NCI-H345 (cell line): ENCODE measurements at places on chromosomes 12 and 14.

DNA sequence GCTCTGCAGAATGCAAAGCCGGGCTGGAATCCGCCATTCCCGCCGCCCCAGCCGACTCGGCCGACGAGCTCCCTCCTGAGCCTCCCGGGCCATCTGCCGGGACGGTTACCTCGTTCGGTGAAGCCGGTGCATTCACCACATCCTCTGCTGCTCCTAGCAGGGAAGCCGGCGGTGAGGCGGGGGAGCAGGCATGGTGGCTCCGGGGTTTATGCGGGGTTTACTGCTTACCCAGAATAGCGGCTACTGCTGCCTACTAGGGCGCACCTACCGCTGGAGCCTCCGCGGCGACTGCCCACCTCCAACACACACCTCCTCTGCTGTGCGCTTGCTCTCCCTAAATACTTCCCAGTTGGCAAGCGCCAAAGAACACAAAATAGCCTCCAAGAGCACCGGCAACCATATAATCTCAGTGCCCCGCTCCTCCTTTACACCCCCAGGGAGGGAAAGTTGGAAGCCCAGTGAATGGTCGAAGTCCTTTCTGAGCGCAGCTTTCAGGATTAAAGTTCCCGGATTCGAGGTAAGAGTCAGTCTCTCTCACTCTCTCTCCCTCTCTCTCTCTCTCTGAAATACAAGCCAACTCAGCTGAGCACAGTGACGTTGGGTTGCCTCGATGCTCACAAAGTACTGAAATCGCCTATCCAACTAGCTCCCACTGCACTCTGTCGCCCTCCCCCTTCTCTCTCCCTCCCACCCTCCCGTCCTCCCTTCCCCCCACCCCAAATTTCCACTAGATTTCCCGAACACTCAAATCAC lies at the start of gene TBX5:
Gene TBX5, minus strand, starts transcription at position 626 of the 753 bp plus-strand sequence. CDS start 2,246 bp downstream, outside the sequence.
- peak; percentile 26 for DNase-seq

DNA sequence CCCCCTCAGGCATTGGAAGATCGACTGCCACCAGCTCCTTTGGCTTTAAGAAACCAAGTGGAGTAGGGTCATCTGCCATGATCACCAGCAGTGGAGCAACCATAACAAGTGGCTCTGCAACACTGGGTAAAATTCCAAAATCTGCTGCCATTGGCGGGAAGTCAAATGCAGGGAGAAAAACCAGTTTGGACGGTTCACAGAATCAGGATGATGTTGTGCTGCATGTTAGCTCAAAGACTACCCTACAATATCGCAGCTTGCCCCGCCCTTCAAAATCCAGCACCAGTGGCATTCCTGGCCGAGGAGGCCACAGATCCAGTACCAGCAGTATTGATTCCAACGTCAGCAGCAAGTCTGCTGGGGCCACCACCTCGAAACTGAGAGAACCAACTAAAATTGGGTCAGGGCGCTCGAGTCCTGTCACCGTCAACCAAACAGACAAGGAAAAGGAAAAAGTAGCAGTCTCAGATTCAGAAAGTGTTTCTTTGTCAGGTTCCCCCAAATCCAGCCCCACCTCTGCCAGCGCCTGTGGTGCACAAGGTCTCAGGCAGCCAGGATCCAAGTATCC lies 288.7 kb downstream of the NAV3 start:
- DNase-seq: no peak

DNA sequence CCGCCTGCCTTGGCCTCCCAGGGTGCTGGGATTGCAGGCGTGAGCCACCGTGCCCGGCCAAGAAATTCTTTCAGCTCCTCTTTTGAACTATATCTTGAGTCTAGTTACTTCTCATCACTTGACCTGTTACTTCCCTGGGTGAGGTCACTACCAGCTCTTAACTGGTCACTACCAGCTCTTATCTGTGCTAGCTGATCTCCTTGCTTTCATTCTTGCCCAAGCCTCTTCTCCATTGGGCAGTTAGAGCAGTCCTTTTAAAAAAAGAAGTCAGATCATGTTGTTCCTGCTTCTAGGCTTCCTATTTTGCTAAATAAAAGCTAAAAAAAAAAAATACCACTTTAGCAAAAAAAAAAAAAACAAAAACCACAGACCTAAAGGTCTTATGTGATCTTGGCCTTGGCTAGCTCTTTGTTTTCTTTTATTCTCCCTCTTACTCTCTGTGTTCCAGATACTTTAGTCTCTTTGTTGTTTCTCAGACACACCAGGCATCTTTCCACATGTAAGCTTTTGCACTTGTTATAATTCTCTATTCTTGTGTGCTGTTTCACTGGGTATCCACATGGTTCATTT lies 63.5 kb downstream of the RAD51B start:
- no peak for DNase-seq

GRCh38 chr12:47755655-47756562 lies 2.8 kb downstream of the RAPGEF3 start:
- no peak for DNase-seq

DNA sequence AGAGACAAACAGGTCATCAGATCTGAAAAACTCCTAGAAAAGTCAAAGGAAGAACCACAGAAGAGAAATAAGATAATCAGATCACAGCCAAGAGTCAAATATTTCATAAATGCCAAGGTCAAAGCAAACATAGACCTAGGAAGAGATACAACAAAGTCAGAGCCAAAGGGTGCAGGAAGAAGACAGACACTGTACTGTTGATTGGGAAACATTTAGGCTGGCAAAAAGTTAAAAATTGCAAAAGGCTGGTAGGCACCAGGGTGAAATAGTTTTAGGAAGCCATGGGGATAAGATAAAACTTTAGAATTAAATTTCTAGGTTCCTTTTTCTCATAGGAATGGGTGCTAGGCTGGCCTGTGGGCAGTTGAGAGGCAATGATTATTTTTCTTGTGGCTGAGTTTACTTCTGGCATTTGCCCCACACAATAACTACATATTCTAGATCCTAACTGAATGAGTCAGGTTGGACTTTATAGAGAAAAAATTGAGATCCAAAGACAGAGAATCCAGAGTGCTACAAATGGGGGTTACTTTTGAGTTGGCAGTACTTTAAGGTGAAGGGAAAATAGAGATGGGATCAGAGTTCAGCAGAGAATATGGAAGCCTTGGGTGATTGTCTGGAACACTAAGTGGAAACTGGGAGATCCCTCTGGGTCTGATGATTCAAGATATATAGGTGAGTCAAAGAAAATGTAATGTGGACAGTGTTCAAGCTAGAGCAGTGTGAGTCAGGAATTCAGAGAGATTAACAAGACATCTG lies 215.5 kb downstream of the C12orf50 start:
- DNase-seq: no peak

GRCh38 chr14:37328673-37329072 lies 130.9 kb downstream of the MIPOL1 start:
- DNase-seq: no peak

DNA sequence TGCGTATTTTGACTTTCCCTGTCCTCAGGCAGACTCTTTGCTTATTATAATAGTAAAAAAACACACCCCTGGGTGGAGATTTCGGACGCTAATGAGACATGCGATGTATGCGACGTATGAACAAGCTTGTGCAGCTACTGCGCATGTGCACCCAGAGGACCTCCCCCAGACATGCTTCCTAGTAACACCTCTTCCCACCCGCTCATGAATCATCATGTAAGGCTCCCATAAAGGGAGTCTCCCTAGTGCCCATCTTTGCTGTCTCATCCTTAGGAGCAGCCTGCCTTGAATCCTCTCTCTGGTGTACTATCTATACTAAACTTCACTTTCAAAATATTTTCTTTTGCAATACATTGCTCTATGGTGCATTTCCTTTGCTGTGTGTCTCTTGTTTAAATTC lies 210.1 kb downstream of the TMEM132D start:
- DNase-seq: no peak

DNA sequence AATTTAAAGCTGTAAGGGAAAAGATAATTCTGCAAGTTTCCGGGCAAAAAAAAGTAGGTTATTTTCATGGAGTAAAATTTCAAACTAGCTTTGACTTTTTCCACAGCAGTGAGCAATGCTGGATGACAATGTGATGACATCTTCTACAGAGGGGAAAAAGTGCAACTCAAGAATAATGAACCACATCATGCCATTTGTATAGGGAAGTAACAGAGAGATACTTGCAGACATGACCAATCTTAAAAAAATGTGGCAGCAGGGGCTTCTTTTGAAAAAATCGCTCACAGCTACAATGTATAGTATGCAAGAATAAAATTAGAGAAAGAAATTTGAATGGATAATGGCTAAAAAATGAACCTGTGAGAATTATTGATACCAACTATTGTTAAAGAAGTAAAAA lies 115.5 kb downstream of the DHRS2 start:
- DNase-seq: no peak

- no peak for DNase-seq
Measured at GRCh38 chr14:70964492-70964891, 57.2 kb downstream of the PCNX1 start.

GRCh38 chr12:107402041-107403022 lies 283.3 kb upstream of the PWP1 start:
- DNase-seq: peak; percentile 60

DNA sequence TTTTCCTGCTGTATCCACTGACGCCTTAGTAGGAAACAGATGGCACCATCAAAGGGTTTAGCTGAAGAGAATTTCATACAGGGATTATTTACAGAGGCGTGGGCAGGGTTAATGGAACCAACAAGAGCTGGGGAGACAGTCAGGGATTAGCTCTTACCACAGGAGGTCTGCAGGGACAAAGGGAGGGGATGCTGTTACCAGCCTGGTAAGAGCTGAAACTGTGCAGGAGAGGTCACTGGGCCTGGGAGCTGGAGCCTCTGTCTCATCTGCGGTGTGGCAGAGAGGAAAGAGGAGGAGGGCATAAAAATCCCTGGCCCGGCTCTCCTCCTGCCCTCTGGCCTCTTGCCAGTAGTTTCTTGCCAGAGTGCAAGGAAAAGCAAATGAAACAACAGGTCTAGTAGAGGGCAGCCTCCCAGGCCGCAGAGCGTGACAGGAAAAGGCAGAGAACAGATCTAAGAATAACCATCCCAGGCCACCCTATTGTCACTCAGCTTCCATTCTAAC lies 18.9 kb upstream of the POC1B start:
- DNase-seq: peak; percentile 65

DNA sequence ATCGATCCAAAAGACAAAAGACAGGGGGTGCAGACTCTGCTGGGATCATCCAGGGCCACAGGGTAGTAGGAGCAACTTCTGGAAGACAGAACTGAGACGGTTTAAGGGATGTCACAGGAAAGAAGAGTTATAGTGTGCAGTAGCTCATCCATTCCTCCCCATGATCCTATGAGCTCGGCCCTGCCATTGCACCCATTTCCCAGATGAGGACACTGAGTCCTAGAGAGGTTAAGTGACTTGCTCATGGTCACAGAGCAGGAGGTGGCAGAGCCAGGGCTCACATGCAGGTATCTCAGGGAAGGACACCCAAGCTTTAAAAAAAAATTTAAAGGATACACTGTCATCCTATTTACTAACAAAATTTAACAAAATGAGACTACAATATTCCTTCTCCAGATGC lies 86.1 kb upstream of the FZD10 start:
- DNase-seq: no peak

DNA sequence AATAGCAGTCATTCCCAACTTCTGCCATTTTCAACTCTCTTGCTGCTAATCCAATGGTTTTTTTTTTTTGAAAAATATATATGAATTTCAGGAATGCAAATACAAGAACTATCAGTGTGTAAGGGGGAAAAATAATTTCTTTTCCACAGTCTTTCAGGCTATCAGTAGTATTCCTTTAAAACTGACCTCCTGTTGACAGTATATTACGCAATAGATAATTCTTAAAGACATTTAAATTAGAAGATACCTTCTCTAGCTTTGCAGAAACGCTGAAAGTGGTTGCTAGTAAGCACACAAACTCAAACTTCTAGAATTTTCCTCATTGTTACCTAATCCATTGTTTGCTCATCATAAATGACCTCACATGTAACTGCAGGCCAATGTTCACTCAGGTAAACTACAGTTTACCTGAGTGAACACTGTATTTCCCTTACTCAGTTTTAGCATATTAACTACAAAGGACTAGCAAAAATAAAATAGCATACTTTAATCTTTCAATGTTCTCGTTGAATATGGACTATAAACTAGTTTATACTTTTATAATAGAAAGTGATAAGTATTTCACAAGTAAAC lies at the start of gene C12orf50:
Gene C12orf50, minus strand, starts transcription at position 309 of the 573 bp plus-strand sequence. CDS start 2,439 bp downstream, outside the sequence.
- DNase-seq: no peak

GRCh38 chr12:18747895-18748294 lies 10.0 kb downstream of the CAPZA3 start:
- no peak for DNase-seq

DNA sequence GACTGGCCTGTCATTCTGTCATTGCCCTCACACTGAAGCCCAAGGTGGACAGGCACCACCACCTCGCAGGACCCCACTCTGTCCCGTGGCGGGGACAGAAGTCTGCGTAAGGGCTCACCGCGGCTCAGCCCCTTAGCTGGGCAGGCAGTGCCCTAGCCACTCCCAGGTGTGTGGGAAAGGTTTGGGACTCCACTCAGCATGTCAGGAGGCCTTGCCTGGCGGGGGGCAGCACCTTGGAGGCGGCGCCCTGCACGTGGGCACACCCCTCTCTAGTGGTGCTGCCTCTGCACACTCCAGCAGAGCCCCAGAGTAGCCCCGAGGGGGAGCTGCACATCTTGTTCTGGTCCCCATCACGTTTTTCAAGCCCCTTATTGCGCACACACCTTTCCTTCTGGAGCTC lies 35.6 kb downstream of the FIGNL2 start:
- DNase-seq: no peak

GRCh38 chr14:46198676-46199075 lies 452.9 kb downstream of the RPL10L start:
- no peak for DNase-seq

GRCh38 chr12:47777741-47778558 lies 4.9 kb downstream of the SLC48A1 start:
- DNase-seq: no peak

GRCh38 chr12:52119398-52120254 lies 40.1 kb downstream of the SMIM41 start:
- peak; percentile 41 for DNase-seq

DNA sequence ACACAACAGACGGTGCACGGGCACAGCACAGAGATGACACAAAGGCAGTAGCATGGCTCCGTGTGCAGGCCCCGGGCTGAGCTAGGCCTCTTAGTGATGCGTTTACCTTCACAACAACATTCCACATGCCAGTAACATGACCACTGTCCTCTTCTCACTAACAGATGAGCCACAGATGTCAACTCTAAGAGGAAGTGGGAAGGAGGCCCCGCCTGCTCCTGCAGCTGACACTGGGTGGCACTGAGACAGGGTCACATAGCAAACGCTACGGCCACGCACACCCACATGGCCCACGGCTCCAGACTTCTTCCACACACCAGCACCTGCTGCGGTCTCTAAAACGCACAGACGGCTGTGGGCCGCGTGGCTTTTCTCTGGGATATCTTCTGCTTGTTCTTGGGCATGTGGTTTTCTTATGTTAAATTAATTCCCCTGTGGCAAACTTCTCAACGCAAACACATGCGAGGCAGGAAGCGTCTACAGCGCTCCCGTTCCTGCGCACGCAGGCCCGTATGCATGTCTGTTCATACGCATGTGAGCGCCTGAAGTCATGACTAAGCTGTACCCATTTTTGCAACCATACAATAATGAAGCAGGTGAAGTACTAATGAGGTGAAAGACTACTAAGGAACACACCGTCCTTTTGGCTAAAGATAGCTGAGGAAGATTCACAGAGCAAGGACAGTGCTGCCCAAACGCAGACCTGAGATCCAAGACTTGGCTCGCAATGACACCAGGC lies 26.8 kb downstream of the AMN start:
- DNase-seq: no peak

- DNase-seq: no peak
Measured at GRCh38 chr14:35410858-35411257, 6.3 kb upstream of the NFKBIA start.

- peak; percentile 29 for DNase-seq
Measured at GRCh38 chr12:69698054-69698453, 1.0 kb downstream of the BEST3 start.

GRCh38 chr12:101019667-101020066 lies 190.4 kb downstream of the SLC5A8 start:
- no peak for DNase-seq
